ENCODE measurements at places on chromosomes 7 and 10.
A peak's percentile ranks its signal among the peaks of the same experiment; 100 is the strongest.

GRCh38 chr10:122648599-122649428, 50.8 kb downstream of the C10orf120 start:
- peak; percentile 75 for DNase-seq

- no peak for DNase-seq
These were observed 114.5 kb downstream of the PTPN20 start for GRCh38 chr10:47025540-47026300.

GRCh38 chr10:64090865-64091264, 569.7 kb downstream of the REEP3 start:
- DNase-seq, result no peak

- DNase-seq, result no peak
These were observed 7.9 kb downstream of the NUDT13 start for GRCh38 chr10:73117976-73118743.

GRCh38 chr7:77935652-77936348, 137.2 kb downstream of the PHTF2 start:
- no peak for DNase-seq

- no peak for DNase-seq
These were observed 553.3 kb upstream of the FZD8 start for GRCh38 chr10:36195364-36195763.

DNA sequence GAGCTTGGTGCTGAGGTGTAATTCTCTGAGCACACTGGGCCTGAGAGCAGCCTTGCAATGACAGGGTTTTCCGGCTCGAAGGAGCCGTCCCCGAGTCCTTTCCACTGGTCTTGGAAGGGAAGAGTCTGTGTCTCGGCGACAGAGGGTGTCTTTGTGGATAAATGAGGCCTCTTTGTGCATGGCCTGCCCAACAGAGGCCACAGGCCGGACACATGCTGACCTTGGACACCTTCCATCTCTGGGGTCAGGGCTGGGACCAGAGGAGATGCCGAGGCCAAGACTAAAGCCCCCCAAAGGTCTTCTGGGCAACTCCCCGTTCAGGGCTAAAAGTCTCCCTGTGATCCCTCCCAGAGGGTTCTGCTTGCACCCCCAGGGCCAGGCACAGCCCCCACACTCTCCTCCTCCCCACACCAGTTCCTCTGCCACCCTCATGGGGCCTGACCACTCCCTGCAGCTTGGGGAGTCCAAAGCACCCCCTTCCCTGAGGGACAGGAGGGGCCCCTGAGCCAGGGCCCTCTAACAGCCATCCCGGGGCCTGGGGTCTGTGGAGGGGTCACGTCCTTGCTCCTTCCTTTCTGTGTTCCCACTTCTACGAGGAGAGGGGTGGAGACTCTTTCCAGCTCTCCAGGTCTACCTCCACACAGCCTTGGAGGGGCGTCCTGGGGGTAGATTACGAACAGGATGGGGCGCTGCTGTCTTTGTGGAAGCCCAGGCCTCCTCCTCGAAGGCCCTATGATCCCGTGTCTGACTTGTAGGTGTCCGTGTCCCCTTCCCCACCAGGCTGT, 130.6 kb upstream of the FAM20C start:
- DNase-seq, result no peak

DNA sequence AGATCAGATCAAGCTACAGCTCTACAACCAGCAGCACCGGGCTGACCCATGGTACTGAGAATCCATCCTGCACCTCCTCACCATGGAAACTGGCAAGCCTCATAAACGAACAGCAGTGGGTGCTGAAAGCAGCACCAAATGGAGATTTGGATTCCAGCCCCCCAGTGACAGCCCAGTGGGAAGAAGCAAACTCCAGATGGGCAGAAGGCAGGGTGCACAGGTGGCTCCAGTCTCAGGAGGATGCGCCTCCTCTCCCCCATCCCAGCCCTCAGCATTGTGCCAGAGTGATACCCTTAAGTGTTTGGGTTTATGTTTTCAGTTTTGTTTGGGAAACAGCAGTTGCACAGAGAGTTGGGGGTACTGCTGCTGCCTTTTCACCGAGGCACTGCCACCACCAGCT, 20.6 kb upstream of the SMO start:
- DNase-seq, result no peak

GRCh38 chr7:112485766-112486165, 5.0 kb downstream of the LSMEM1 start:
- DNase-seq, result no peak

DNA sequence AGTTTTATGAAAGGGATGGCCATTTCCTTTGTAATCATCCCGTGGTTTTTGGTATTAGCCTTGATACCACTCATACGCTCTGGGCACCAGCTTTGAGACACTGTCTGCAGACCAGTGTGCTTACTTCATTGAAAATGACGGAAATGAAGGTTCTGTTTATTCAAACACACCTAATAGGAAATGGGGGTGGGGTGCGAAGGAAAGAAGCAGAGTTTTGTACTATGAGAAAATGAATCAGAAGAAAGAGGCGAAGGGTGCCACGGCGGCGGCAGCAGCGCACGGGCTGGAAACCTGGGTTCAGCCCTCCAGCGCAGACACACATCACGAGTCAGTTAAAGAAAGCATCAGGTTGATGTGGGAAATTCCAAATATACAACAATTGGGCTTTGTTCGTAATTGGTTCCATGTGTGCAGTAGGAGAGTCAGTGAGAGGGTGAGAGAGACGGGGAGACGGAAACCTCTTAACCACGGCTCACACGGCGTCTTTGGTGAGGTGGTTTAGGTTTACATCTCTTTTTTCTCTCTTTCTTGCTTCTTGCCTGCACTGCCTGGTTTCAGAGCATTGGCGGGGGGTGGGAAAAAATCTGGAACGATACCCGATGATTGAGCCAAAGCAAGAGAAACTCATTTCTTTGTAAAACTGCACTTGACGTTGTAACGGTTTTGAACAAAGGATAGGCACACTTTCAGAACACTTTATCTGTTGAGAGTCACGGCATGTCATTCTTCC, 321.2 kb downstream of the FRMD4A start:
- DNase-seq, result no peak

DNA sequence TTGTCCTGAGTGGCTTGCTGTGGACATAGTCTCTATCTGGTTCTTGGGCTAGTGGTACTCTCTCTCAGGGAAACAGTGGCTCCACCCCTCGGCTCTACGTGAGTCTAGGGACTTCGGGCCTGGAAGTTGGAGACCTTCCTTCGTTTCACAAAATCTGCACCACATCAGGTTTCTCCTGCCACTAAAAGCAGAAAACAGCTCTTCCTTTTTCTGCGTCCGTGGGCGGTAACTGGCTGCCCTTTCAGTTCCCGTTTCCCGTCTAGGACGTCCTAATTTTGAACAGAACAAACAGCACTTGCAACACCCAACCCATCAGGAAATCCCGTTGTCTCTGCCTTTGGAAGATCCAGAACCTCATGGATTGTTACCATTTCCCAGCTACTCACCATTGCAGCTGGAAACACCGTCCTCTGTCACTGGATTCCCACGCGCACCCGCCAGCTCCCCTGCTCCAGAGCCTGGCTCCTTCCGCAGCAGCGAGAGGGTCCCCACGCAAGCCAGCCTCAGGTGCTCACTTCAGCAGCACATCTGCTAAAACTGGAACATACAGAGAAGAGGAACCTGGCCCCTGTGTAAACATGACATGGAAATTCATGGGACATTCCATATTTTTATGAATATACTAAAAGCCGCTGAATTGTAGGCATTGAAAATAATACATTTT, 311.4 kb upstream of the AKR1E2 start:
- no peak for DNase-seq

DNA sequence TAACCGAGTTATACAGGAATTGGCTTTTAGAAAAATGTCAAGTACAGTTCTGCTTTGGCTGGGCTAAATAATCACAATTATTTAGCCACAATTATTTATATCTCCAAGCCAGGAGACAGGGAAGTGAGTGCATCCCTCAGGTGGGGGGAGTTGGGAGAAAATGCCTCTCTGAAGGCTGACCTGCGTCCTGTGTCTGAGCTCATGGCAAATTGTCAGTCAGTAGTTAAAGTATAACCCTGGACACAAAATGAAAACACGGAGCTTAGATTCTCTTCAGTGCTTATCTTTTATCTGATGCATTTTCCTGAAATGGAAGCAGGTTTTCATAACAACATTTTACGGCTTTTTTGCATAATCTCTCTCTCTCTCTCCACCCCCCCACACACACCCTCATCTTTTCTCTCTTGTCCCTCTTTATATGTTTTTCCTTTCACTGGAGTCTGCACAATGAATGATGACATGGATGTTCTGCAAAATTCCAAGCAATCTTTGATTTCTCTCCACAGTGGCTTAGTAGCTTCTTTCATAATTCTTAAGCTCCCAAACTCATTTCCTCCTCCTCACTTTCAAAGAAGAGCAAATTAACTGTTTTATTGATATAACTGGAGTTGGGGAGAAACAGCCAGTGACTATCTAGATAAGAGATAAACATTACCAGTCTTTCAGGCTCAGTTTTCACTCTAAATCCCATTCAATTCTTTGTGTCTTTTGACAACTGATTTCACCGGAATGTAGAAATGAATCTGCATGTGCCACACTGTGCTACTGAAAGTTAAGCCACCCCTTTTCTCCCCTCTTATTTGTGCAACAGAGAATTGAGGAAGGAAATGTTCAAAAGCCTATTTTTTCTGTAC, 521.4 kb upstream of the GHITM start:
- no peak for DNase-seq

DNA sequence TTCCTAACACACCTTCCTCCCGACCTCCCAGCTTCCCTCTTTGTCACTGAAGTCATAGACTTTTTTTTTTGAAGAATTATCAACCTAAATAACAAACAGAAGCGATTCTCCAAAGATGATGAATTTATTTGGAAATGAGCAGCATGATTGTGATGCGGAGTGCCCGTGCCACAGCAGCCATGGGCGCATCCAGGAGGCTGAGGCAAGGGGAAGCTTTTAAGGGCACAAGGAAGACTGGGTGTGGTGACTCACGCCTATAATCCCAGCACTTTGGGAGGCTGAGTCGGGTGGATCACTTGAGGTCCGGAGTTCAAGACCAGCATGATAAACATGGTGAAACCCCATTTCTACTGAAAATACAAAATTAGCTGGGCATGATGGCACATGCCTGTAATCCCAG, 16.2 kb upstream of the GIMAP8 start:
- DNase-seq, result no peak

- no peak for DNase-seq
These were observed 183.1 kb upstream of the SEMA3E start for GRCh38 chr7:83832009-83832408.

GRCh38 chr7:48497521-48497920, 326.3 kb downstream of the ABCA13 start:
- no peak for DNase-seq

GRCh38 chr7:35185908-35186731, 67.8 kb downstream of the TBX20 start:
- no peak for DNase-seq

DNA sequence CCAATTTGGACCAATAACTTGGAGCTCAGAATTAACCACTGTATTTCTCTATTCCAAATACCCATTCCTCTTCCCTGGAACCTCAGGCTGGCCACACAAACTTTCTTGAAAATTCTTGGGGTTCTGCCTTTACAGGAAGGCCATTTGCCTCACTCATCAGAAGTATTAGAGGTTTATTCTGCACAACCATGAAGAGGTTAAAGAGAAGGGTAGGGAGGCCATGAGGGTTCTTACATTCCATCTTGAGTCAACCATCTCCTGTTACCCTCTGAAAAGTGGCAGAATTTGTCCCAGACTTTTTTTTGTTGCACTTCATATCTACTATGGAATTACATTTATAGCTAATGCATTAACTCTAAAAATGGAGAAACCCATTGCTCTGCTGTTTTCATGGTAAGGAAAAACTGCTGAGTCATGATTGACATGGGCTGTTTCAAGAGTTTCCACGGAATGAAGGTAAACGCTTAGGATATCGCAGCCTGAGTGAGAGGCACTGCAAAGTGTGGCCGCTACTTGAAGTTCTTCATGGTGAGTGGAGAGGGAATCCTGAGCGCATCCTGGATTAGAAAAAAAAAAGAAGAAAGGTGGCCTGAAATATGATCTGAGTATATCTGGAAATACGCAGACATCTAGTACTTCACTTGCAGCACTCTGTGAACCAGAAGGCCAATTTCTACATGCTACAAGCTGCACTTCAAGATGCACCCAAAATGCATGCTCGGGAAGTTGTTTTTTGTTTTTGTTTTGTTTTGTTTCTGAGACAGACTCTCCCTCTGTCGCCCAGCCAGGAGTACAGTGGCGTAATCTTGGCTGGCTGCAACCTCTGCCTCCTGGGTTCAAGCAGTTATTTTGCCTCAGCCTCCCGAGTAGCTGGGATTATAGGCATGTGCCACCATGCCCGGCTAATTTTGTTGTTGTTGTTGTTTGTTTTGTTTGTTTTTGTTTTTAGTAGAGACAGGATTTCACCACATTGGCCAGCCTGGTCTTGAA, 83.7 kb downstream of the KIAA1217 start:
- no peak for DNase-seq

GRCh38 chr10:99431190-99431760, 851 bp upstream of the GOT1 start:
- DNase-seq, result no peak

DNA sequence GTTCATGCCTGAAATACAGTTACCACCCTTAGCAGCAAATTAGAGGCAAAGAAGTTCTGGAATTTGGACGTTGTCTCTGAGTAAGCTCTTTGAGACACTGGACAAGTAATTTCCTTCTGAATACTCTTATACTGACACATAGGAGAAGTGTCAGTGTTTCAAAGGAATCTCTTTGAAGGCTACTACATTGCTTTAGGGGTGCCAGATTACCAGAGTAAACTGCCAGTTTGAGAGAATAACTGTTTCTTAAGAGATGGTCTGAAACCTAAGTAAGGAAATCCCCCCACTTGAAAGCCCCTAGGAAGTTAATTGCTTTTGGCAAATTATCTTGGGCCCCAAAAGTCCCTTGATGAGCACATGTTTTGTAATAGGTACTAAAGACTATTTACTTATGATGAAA, 3.4 kb downstream of the FAS start:
- DNase-seq, result no peak

- DNase-seq, result no peak
These were observed 341.5 kb downstream of the GALNT17 start for GRCh38 chr7:71473366-71473967.

All from HEK293T (cell line).